ENCODE measurements at places on chromosomes 11 and 22.

DNA sequence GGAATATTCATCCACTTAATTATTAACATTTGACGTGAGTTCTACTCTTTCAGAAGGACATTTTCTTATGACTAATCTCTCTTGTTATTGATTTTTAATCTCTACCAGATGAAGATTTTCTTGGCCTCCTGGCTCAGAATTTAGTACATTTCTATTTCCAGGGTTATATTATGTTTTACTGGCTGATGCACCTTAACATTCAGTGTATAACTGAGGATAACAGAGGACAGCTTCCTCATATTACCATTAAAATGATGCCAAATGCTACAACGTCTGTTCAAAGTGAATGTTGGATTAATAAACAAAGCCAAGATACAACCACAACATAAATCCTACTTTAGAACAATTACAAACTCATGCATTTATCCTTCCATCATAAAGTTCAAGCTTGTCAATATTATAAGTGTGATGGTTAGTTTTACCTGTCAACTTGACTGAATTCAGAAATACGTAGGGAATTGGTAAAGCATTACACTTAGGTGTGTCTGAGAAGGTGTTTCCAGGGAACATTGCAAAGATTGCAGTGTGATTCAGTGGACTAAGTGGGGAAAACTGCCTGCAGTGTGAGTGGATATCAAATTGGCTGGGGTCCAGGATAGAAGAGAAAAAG is 485.2 kb downstream of the LRRC4C start:
- DNase-seq = no peak

- no peak for DNase-seq
These were observed 2.5 kb downstream of the PARVG start for GRCh38 chr22:44183287-44183588.

- no peak for DNase-seq
These were observed 61.6 kb downstream of the SIK2 start for GRCh38 chr11:111663820-111664219.

DNA sequence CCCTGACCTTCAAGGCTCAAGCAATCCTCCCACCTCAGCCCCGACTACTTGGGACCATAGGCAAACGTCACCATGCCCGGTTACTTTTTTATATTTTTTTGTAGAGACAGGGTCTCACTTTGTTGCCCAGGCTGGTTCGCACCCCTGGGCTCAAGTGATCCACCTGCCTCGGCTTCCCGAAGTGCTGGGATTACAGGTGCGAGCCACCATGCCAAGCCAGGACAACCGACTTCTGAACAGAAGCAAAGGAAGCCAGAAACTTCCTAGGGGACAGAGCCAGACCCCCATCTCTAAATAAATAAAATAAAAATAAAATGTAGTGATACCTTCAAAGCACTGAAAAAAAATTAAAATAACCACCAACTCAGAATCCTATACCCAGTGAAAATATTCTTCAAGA is 26.4 kb downstream of the C11orf58 start:
- no peak for DNase-seq

GRCh38 chr11:35945137-35945518 is 1.3 kb downstream of the LDLRAD3 start:
- DNase-seq = no peak

DNA sequence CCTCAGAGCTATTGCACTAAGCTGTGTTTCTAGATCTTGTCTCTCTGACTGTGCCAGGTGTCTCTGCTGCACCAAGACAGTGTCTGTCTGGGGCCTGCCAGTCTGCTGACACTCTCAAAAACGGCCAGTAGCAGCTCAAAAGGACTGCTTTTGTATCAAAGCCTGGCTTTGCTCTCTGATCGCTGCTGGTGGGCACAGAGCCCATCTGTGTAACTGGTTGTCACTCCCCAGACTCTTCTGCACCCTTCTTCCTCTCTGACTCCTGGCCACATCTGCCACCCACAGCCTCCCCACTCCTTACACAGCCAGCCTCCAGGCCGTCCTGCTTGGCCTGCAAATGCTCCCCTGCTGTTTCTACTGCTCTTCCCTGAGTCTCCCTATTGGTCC is 26.5 kb downstream of the MED15 start:
- DNase-seq = no peak

GRCh38 chr11:111735262-111736116 is 30.7 kb downstream of the PPP2R1B start:
- DNase-seq = no peak

- no peak for DNase-seq
These were observed 25.4 kb downstream of the MOB2 start for GRCh38 chr11:1460986-1461825.

- DNase-seq = no peak
These were observed 642 bp downstream of the NAA40 start for GRCh38 chr11:63939397-63939891.

DNA sequence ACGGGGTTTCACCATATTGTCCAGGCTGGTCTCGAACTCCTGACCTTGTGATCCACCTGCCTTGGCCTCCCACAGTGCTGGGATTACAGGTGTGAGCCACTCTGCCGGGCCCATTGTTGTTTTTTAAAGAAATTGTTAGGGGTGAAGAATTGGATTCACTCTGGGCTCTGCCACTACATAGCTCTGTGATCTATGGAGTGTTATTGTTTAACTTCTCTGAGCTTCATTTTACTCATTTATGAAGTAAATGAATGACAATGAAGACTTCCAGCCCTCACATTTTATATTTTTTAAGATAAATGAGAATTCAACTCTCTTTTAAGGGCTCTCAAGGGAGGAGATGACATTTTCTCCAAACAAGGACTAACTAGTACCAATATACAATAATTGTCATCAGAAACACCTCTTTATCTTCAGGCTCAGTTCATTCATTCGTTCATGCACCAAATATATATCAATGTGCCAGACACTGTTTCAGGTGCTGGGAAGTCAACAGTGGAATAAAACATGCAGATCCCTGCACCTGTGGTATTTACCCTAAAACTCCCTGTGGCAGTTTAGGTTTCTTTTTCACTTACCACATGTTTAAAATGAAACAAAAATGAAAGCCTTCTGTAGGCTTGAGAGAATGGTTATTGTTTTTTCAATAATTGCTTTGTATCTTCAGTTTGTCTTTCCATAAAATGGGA is 23.5 kb upstream of the GRAMD1B start:
- no peak for DNase-seq

DNA sequence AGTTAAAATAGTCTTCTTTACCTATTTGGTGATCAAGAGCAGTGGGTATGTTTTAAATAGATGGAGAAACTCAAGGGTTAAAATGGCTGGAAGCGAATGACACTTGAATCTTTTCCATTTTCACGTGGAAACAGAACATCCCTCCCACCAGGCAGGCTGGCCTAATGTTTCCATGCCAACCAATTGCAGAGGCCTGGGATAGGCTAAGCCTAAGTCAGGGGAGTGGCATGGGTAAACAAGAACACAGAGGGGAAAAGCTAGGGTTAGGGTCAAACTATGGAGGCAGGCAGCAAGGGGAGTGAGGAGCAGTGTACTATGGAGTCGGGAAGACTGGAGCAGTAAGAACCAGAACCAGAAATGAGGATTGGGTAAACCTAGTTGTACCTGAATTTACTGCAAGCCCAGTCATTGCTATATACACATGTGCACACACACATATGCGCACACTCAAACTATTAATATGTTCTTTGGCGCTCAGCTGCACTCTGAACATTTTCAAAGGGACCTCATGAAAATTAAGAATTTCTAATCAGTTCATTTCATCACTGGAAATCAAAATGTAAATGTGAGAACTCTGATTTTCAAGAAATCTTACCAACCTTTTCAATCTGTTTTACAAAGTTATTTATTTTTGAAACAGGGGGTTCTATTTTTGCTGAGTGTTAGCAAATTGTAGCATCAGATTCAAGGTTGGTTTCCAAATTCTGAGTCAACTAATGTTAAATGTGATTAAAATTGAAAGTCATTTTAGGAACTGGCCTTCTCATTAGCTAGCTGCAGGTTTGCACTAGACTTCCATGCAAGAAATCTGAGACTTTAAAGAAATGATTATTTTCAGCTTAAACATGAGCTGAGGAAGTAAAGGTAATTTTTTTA is 327.0 kb upstream of the CCDC90B start:
- DNase-seq = no peak

DNA sequence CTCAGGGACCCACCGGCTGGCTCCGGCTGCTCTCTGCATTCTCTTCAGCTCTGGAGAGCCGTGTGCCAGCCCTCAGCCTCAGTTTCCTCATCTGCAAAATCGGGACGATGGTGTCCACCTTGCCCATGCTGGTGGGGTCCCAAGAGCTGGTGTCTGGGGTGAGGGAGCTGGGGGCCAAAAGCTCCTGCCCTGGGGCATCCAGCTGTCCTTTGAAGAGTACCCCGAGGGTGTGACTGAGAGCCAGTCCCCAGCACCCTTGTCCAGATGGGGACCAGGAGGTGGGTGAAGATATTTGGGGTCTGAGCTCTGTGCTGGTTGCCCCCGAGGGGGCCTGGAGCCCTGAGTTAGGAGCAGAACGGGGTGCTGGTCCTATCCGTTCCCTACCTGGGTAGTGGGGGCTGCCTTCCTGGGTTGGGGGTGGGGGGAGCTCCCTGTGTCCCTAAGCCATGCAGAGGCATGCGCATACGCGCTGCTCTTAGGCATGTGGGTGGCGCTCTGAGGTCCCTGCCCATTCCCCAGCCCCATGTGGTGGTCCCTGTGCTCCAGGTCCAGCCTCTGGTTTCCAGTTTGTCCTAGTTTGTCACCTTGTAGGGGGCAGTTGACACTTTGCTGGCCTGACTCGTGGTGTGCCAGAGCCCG is 4.9 kb downstream of the LRP5 start:
- no peak for DNase-seq

- peak; percentile 92 for DNase-seq
These were observed 5.6 kb downstream of the AHNAK start for GRCh38 chr11:62540804-62541701.

GRCh38 chr11:18768472-18768901 is 23.1 kb downstream of the PTPN5 start:
- peak; percentile 70 for DNase-seq

- DNase-seq = no peak
These were observed 33.2 kb upstream of the ZBTB16 start for GRCh38 chr11:114026355-114026754.

- no peak for DNase-seq
These were observed 88.8 kb upstream of the BARX2 start for GRCh38 chr11:129286813-129287212.

DNA sequence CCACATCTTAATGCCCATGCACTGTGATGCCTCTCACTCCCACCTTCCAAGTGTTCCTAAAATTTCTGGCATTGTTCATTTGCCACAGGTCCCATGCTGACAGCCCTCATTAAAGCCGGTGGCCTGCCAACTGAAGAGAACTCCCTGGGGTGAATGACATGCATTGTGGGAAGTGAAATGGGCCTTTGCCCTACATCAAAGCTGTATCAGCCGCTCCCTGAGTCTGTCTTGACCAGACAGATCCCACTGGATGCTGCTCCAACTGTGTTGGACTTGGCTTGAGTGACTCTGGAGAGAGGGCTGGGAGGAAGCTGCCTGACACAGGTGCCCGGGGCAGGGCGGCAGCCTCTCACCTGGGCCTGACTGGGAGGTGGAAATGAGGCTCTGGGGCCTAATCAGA is 8.8 kb upstream of the SEC14L4 start:
- no peak for DNase-seq

DNA sequence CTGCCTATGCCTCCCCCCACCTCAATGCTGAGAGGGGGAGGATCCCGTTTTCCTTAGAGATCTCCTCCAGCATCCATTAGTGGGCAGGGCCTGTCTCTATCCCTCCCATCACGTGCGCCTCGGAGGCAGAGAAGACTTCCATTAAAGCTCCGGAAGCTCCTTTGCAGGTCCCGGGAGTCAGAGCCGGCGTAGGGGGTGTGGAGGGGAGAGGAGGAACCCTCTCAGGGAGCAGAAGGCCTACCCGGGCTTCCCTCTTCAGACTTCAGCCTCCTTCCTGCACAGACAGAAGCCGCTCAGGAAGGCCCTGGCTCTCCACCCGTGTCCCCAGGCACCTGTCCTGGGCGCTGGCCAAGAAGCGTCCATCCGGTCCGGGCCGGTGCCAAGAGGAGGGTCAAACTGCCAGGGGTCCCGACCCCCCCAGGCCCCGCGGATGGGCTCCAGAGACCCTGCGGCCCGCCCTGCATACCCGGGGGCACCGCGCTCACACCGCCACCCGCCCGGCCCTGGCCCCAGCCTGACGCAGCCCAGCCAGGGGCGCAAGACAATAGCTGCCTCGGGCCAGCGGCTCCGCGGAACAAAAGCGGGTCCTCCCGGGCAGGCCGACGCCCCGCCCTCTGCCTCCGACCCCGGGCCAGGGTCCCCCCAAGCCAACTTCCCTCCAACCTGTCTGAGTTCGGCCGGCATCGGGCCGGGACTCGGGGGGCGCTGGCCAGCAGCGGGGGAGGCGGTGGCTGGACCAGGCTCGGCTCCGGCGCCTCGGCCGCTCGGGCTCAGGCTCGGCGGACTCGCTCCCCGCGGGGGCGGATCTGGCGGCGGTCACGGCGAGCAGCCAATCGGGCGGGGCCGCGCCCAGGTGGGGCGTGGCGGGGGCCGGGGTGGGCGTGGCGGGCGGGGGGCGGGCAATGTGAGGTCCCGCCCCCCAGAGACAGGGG is 29.9 kb downstream of the ARVCF start:
- peak; percentile 82 for DNase-seq

- DNase-seq = no peak
These were observed 31.8 kb downstream of the MICAL2 start for GRCh38 chr11:12142176-12142575.

GRCh38 chr11:96114178-96115064 is 190.5 kb upstream of the MTMR2 start:
- DNase-seq = no peak

- DNase-seq = no peak
These were observed 703.0 kb downstream of the JRKL start for GRCh38 chr11:97092823-97093222.

GRCh38 chr11:134477486-134477885 is 65.4 kb upstream of the B3GAT1 start:
- DNase-seq = no peak

DNA sequence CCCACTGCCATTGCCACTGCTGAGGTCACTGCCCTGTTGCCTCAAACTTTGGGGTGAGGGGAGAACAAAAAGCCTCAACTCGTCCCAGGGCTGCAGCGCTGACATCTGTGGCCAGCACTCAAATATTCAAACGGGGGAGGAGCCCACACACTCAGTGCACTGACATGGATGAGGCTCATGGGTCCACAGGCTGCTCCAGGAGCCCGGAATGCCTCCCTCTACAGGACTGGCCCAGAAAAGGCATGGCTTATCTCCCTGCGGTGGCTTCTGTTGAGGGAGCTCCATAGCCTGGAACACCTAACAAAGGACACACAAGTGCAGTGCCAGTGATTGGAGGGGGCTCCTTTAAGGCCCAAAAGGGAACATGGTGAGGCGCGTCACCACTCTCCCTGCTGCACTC is 341.1 kb upstream of the LUZP2 start:
- no peak for DNase-seq

GRCh38 chr11:16454289-16454863 is 98.0 kb upstream of the SOX6 start:
- DNase-seq = no peak

DNA sequence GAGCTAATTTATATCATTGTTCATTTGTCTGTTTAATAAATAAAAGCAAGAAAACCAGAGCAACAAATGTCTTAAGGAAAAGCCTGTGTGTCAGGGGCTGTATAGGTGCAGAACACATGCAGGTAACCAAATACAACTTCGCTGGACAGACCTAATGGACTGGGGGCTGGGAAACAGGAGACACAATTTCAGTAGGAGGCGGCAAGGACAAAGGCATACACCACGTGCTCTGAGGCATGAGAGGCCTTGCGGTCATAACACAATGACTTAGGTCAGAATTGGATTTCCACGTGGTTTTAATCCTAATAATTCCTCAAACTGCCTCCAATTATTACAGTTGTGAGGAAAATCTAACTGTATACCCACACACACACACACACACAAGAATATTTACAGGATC is 8.7 kb upstream of the GLB1L3 start:
- no peak for DNase-seq
